ENCODE measurements at places on chromosomes 3 and 15.

DNA sequence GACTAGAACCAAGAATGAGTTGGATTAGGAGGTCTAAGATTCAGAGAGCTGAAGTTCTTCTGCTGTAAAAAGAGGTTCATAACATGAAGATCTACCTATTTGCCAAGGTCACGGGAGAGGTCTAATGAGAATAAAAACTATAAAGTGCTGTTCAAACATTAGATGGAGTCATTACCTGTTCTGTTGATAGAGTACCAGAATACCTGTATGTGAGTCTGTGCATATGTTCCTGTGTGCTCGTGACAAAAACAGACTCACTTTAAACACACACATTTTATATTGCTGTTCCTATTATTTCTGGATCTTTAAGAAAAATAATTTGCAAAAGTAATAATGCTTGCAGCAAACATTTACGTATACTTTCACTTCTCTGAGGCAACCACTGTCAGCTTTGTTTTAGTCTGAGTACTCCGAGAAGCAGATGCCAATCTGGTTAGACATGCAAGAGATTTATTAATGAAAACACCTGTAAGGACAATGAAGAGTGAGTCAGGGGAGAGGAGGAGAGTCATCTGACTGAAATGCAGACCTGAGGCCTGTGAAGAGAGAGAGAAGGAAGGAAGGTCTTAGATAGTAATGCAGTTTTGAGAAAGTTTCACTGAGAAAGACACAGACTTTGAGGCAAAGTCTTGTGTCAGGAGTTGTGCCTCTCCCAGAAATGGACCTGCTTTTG is 221.2 kb downstream of the SQOR start:
- no peak for DNase-seq

DNA sequence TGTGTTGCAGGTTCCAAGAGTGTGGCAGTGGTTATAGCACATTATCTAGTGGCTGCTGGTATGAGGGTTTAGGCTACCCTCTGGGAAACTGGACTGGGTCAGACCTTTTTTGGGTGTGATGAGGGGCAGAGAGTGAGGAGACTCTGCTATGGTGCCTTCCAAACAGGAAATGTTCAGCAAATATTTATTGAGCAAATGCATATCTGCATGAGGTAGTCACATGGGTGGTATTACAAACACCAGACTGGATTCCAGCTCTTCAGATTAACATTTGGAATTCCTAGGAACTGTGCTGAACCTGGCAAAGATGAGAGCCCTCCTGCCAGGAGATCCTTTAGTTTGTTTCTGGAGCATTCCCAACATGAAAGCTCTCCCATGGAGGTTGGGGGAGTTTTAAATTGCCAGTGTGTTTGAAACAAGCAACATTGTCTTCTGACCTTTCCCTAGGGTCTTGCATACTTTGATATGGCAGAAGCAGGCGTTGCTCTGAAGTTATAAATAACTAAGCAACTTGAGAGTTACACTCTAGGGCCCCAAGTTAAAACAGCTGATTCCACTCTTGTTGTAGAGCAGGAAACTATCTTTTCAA is 341.2 kb upstream of the C2CD4B start:
- peak; percentile 17 for DNase-seq

DNA sequence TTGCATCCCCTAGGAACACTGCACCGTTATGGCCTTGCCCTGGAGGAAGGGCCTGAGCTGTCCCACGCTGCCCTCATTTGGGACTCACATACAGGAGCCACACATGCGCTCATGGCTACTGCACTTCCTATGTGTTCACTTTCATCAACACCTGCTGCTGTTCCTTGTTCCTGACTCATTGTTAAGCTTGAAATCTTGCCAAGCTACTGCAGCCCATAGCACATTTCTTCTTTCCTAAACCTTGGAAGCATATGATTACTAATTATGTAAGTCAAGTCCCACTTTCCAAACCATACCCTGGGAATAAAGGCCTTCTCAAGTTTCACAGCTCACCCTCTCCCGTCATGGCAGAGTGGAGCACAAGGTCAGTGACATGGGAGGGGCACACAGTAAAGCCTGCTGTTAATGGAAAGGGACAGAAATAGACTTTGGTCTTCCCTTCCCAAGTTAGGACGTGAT is 307.9 kb downstream of the CLSTN2 start:
- peak; percentile 58 for DNase-seq

DNA sequence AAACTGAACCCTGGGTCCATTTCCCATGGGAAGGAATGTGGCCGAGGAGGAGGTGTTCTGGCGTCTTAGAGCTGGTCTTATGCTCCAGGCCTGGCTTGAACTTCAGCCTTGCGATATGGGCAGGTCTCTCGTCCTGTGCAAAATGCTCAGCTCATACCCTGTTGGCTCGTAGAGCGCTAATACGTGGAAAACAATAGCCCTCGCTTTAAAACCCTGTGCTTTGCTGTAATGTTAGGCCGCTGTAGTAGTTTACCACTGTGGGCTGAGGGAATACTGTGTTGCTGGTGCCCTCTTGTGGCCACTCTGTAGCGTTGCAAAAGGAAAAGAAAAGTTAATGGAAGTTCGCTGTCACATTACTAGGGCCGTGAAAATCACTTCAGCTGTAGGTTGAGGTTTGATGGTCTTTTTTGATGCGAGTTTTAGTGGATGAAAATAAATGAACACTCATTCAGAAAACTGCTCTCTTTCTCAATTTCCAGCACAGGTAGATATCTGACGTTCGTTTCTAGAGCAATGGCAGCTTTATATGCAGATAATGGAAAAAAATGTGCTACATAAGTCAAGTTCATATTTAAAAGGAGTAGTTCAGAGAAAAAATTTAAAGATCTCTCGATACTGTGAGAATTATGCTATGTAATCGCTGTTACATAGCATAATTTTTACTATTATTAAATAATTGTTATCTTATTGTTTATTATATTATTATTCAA is 92.9 kb downstream of the MCTP2 start:
- DNase-seq = peak; percentile 69

DNA sequence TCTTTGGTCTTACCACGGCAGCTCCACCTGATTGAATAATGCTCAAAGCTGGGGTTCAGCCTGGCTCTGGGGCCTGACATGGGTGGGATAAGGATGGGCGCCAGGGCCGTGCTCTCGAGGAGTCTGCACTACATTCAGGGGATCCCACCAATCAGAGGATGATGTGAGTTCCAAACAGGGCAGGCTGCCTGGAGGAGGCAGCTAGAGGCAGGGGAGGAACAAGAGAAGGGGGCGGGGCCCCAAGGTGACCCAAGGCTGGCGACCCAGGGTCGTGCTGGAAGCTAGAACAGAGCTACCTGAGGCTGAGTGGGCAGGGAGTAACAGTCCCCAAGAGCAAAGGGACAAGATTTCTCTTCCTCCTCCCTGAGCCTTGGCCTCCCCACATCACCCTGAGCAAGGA is 56.1 kb downstream of the PCSK6 start:
- no peak for DNase-seq

GRCh38 chr15:73626072-73626471 is 7.1 kb downstream of the NPTN start:
- no peak for DNase-seq

DNA sequence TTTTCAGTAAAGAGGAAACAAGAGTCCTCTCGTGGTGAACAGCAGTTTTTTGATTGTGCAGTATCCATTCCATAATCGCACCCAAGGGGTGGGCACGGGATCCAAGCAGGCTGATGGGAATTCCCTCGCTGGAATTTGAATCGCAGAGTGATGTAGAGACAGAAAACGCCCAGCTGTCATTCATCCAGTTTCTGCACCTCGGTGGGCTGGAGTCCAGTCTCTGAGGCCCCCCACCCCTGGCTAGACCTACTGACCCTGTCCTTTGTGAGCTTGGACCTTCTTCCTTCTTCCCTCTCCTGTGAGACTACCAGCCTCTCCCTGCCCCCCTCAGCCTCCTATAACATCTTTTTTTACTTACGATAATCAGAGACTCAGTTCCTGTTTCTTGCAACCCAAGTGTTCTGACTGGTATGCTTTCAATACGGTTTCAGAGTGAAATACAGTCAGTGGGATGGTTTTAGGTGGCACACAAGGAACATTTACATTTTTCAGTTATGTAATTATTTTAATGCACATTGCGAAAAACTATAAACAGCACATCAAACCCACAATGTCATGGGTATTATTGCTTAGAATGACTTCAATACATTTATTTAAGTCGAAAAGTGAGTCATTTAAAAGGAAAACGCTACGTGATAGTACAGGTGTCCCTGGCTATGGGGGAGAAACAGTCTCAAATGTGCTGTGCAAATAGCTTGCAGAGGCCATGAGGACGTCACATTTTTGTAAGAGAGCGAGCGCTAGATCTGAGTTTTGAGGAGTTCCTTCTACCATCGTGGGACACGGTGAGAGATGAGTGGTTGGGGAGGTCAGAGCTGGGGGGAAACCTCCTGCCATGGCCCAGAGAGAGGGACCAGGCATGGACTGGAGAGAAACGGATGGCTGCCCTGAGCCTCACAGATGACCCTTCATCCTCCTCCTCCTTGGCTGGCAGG is 37.5 kb upstream of the CHST2 start:
- DNase-seq = no peak

DNA sequence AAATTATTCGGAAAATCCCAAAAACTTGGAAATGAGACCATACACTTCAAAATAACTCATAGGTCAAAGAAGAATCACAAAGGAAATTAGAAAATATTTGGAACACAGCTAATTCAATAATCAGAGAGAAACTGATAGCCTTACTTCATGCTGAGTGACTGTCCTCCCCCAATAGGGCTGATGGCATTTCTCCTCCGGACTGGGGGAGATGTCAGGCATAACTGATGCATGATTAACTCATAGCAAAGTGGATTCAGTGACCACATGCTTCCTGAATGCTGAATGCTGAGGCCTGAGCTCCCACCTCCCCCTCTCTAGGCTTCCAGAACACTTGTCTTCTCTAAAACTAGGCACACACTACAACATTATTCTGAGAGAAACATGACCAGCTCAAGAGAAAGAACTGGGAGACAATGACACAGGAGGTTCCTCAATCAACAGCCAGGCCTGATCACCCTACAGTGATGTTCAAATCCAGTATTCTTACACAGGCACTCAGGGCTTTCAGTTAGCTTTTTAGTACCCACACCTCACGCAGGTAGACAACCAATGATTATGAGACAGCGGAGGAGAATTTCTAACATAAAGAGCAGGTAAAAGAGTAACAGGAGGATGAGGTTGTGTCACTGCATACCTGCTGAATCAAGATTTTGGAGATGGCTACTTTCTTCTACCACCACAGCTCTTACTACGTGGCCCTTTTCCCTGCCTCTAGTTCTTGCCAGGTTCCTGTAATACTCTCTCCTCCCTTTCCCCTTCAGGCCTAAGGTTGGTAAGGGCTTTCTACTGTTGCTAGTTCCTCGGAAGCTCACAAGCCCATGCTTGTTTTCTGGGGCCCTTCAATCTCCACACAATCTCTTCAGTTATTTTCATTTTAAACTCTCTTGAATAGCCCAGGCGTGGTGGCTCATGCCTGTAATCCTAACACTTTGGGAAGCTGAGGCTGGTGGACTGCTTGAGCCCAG is 96.1 kb downstream of the FMN1 start:
- DNase-seq = peak; percentile 74

GRCh38 chr15:45064386-45064785 is 41.4 kb downstream of the SORD start:
- DNase-seq = peak; percentile 56

- DNase-seq = no peak
These were observed 10.3 kb downstream of the RPS17 start for GRCh38 chr15:82530006-82530405.

- peak; percentile 54 for DNase-seq
These were observed 162.4 kb upstream of the CFAP20DC start for GRCh38 chr3:59212128-59212779.

GRCh38 chr3:110494728-110495127 is 576.9 kb upstream of the NECTIN3 start:
- no peak for DNase-seq

- peak; percentile 27 for DNase-seq
These were observed 236.3 kb downstream of the MEX3B start for GRCh38 chr15:81809543-81809942.

GRCh38 chr3:175731543-175731942 is 872.4 kb downstream of the NAALADL2 start:
- no peak for DNase-seq

DNA sequence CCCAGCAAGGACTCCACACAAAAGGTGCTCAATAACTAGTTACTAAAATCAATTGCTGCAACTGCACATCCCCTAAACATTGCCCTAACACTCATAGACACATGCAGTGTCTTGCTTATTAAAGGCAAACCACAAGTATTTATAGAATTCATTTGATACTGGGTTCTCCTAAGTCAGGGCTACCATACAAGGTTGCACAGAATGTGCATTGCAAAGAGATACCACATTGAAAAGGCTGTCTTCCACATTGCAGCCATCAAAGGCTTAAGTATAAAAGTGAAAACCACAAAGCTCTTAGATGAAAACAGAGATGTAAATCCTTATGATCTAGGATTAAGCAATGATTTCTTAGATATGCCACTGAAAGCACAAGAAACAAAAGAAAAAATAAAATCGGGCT is 33.6 kb upstream of the TOPAZ1 start:
- peak; percentile 23 for DNase-seq

GRCh38 chr3:194267744-194268653 is 83.1 kb downstream of the CPN2 start:
- DNase-seq = no peak

Data from A172 (cell line).